GM18507 (cell line): ENCODE measurements at places on chromosomes 16 and 17.

DNA sequence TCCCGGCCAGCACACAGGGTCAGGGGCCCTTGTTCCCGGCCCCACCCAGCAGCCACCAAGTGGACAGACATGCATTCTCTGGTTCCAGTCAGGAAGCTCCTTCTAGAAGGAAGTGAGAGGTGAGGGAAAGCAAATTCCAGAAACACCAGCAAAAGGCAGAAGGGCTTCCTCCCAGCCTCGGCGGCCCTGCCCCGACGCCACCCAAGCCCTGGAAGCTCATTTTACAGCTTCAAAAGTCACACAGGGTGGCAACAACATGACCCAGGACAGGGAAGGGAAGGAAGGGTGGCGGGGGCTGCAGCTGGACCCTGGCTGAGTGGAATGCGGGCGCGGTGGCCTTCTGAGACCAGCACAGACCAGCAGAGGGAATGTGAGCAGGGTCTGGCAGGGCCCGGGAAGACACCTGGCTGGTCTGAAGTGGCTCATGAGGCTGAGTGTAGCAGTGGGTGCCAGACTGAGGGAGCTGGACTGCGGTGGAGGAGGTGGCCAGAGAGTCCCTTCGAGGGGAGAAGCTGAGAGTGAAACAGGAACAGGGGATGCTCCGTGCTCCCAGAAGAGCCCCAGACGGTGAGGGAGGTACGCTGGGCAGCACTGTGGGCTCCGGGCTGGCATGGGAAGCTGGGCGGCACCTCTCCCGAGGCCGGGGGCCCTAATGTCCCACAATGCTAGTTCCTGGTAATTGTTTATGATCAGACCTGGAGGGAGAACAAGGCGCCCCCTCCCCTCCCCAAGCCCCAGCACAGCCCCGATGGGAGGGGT lies 1.9 kb upstream of the UNC13D start:
- no peak for DNase-seq

DNA sequence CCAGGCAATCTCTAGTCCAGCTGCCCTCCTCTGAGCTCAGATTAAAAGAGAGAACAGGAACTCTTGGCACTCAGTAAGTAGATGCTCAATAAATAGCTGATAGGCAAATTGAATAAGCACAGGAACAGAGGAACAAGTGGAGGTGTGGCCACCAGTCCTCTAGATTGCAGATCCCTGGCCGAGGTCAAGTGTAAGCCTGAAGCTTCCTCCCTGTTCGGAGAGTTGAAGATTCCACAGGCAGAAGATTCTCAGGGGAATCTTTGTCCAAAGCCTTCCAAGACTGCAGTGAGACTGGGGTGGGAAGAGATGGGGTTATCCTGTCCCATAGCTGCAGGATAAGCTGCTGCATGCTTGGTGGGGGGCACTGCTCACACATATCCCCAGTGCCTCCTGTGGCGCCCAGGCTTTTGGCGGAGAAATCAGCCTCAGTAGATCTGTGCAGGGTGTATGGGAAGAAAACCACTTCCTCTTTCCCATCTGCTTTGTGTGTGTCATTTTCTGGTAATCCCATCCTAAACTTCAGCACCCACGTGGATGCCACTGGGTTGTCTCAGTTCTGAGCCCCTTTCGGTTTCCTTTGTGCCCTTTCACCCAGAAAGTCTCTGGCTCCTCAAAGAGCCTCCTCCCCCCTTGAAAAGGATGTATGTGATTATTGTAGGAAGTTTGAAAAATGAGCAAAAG lies 12.1 kb downstream of the CD300A start:
- DNase-seq: no peak

GRCh38 chr16:56625140-56625942 lies at the start of gene MT1E:
TSS of gene MT1E (plus strand) at chr16:56625781. CDS start at chr16:56625852, 71 bp downstream.
- DNase-seq: no peak

- DNase-seq: no peak
Measured at GRCh38 chr16:85697431-85697830, 8.7 kb upstream of the GINS2 start.

- DNase-seq: no peak
Measured at GRCh38 chr16:11890231-11890965, 25.4 kb downstream of the GSPT1 start.
